ENCODE measurements at places on chromosomes 5 and 9.

- no peak for DNase-seq
Observed at GRCh38 chr5:135986891-135987401, 32.2 kb upstream of the LECT2 start.

- no peak for DNase-seq
Observed at GRCh38 chr9:132090771-132091170, 11.1 kb upstream of the MED27 start.

DNA sequence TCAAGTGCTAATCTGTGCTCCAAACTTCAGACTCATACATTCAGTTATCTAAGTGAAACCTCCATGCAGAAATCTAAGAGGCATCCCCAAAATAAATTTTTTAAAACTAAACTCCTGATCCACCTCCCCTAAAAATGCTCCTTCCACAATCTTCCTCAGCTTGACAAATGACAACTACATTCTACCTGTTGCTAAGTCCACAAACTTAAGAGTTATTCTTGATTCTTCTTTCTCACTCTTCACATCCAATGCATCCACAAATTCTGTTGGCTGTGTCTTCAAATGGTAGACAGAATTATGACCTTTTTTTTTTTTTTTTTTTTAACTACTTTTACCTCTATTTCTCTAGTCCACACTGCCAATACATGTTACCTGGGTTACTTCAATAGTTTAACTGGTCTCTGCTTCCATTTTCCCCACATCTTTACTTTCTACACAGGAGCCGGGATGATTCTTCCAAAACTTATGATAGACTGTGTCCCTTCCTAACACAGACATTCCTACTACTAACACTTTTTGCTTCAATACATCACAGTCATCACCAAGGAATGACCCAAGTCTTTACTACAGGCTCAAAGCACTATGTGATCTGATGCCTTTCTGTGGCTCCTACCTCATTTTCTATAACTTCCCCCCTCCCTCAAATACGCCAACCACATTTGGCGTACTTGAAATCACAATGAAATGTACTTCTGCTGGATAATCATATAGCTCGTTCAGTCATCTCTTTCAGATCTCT lies 143.6 kb downstream of the PDE4D start:
- DNase-seq = no peak

GRCh38 chr9:135544981-135545635 lies 818 bp upstream of the OBP2A start:
- no peak for DNase-seq

DNA sequence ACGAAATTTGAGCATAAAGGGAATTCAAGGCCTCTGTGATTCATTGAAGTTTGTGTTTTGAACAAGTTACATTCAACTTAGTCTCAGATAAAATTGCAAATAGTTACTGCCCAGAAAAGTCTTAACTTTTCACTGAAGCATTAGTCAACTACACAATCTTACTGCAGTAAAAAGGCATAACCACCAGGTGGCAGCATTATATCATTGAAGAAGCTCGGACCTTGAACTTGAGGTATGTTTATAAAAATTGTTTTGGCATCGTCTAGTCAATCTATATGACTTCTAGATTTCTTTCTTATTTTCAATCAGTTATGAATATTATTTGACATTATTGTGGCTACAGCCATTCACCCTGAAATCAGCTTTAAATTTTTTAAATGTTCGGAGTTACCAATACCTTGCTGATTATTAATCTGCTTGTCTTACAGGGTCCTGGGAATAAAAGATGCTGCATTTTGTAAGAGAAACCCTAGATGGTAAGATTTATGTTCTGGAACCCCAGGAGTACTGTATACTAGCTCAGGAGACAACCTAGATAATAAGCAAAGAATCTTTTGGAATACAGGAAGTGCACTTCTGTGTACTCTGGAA lies 83.9 kb upstream of the GRAMD2B start:
- DNase-seq = peak; percentile 2

DNA sequence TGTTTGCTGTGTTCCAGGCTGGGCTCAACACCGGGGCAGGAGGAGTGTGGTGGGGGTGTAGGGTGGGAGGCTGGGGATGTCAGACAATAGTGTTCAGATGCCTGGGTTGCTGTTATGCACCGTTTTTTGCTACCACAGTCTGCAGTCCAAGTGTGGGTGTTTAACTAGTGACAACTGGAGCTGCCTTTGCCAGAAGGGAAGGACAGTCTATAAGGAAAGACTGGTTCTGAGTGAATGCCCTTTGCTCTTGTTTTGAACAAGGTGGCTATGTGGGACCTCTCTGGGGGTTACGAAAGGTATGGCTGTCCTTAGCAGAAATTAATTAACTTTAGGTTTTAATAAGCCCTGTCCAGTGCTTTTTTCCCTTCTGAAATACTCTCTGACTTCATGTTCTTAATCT lies 118.5 kb upstream of the GNA14 start:
- DNase-seq = no peak

Measured in HL-60 (cell line).